ENCODE measurements at places on chromosomes 12 and 14.

DNA sequence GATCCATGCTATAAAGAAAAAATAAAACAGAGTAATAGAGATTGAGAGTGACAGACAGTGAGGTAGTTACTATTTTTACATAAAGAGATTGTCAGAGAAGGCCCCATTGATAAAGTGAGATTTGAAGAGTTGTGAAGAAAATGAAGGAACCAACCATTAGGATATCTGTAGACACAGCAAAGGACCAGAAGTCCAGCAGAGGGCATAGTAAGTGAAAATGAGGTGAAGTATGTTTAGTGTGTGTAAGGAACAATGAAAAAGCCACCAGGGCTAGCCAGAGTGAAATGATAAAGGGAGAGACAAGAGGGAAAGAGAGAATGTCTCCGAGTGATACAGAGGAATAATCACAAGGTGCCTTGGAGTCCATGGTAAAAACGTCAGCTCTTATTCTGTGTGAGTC lies 411.0 kb downstream of the NELL2 start:
- H3K4me3 ChIP-seq, result no peak overlapping the region
- H3K27me3 ChIP-seq, result no peaks in the 10 kb centered on the region
- H3K4me1 ChIP-seq, result no peaks in the 10 kb centered on the region

- no peaks in the 10 kb centered on the region for H3K36me3 ChIP-seq
- H3K4me1 ChIP-seq, result peaks cover 68% of the 10 kb centered on the region
- no peak for DNase-seq
- H3K4me3 ChIP-seq, result no peak overlapping the region
Measured at GRCh38 chr14:68214431-68214830, 394.9 kb downstream of the RAD51B start.

DNA sequence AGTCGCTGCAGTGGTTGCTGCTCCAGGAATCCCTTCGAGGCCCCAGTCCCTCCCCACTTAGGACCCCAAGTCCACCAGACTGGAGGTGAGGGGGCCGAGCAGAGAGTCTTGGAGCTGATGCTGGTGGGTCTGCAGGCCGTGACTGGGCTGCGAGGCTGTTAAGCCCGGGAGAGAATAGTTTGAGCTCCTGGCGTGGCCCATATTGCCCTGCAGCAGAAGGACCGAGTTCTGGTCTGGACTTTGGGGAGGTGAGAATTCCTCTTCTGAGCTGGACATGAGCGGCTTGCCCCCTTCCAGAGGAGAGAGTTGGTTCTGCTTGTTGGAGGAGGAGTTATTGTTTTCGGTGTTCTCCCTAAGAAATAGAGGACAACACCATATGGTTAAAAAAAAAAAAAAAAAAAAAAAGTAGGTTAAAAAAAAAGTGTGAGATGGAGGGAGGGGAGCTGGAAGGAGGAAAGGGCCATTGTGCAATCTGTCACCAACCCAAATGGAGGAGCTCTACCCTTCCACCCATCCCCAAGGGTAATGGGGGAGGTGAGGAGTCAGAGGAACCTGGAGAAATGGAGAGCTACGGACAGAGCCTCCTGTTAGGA lies 3.0 kb downstream of the SIX1 start:
- H3K27me3 ChIP-seq, result peaks cover 33% of the 10 kb centered on the region
- no peak for DNase-seq
- H3K4me3 ChIP-seq, result no peak overlapping the region
- H3K36me3 ChIP-seq, result no peaks in the 10 kb centered on the region
- H3K27ac ChIP-seq, result no peak overlapping the region

GRCh38 chr12:24895612-24896011 lies 53.3 kb downstream of the BCAT1 start:
- no peaks in the 10 kb centered on the region for H3K36me3 ChIP-seq
- H3K27ac ChIP-seq, result no peak overlapping the region
- no peak for DNase-seq
- no peaks in the 10 kb centered on the region for H3K4me1 ChIP-seq

DNA sequence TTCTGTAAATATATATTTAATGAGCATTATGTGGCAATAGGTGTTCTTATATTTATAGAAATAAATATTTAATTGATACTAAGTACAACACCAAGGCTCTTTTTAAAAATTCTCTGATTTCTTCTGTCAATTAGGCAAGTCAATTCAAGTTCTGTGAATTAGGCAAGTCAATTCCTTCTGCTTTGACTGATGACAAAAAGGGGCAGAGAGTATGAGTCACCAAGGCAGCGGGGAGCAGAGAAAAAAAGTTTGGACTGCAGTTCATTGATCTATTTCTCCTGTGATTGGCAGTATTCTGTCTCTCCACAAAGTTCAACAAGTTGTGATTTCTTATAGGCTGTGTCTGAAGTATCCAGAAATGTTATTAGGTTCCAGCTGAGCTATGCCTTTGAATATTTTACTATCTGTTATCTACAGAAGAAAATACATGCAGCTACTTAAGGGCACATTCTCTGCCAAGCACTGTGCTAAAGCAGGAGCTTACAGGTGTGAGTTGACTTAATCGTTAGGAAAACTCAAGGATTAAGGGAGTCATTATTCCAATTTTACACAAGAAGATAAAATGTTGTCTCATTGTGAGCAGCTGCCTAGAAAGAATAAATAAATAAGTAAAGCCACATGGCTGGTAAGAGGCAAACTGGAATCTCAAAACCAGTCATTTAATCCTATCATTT lies 206.4 kb upstream of the ALG10B start:
- no peak overlapping the region for H3K4me3 ChIP-seq
- no peaks in the 10 kb centered on the region for H3K27me3 ChIP-seq
- no peak for DNase-seq
- H3K36me3 ChIP-seq, result no peaks in the 10 kb centered on the region
- no peak overlapping the region for H3K27ac ChIP-seq

DNA sequence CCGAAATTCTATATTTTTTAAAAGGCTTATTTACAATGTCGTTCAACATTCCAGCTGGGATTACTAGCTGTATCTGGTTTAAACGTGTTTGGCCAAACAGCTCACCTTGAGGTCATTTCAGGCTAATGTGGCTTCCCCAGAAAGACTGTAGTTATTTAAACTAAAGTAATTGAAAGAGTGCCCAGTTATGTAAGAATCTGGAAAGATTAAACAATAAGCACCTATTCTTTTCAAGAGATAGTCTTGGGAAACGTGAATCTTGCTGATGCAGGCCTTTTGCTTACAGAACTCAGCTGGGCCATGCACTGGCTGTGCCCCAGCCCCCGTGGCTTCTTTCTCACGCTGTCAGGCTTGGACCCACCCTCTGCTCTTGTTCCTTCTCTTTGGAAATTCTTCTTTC lies 24.4 kb downstream of the GLRX5 start:
- no peaks in the 10 kb centered on the region for H3K36me3 ChIP-seq
- no peak for DNase-seq
- H3K4me1 ChIP-seq, result peaks cover 3% of the 10 kb centered on the region
- H3K27ac ChIP-seq, result no peak overlapping the region
- no peaks in the 10 kb centered on the region for H3K27me3 ChIP-seq
- H3K4me3 ChIP-seq, result no peak overlapping the region

GRCh38 chr12:122908915-122909314 lies 13.0 kb upstream of the VPS37B start:
- no peaks in the 10 kb centered on the region for H3K27me3 ChIP-seq
- no peak overlapping the region for H3K27ac ChIP-seq
- H3K36me3 ChIP-seq, result no peaks in the 10 kb centered on the region
- no peaks in the 10 kb centered on the region for H3K4me1 ChIP-seq
- no peak for DNase-seq

DNA sequence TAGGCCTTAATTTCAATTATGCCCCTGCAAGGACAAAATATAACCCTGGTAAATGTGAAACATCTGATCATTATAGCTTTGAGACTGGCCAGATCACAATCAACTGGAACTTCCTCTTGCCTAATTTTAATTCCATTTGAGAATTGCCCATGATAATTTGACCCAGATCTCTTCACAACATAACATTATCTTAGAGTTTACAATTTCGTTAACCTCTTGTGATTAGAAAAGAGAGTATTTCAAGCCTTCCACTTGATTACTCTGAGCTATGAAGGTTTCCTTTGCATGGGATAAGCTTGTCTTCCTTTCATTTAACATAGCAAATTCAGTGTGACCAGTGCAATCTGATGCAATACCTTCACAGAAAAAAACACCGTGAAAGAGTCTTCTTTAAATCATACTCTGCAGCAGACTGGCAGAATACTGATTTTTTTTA lies 143.6 kb downstream of the DUSP6 start:
- no peaks in the 10 kb centered on the region for H3K36me3 ChIP-seq
- DNase-seq, result no peak
- peaks cover 9% of the 10 kb centered on the region for H3K4me1 ChIP-seq

- peak overlapping the region; percentile 38 for H3K4me3 ChIP-seq
- H3K27me3 ChIP-seq, result no peaks in the 10 kb centered on the region
- peaks cover 9% of the 10 kb centered on the region for H3K4me1 ChIP-seq
- no peak for DNase-seq
- peak overlapping the region; percentile 3 for H3K27ac ChIP-seq
Measured at GRCh38 chr14:73269729-73270531, 32.6 kb downstream of the PAPLN start.

- no peaks in the 10 kb centered on the region for H3K36me3 ChIP-seq
- no peak overlapping the region for H3K4me3 ChIP-seq
- H3K27ac ChIP-seq, result no peak overlapping the region
- DNase-seq, result no peak
- H3K27me3 ChIP-seq, result no peaks in the 10 kb centered on the region
Measured at GRCh38 chr14:101235335-101236103, 325.8 kb upstream of the DIO3 start.

GRCh38 chr14:66037361-66037760 lies 448.8 kb upstream of the CCDC196 start:
- no peak for DNase-seq
- peaks cover 10% of the 10 kb centered on the region for H3K4me1 ChIP-seq
- no peaks in the 10 kb centered on the region for H3K27me3 ChIP-seq
- no peak overlapping the region for H3K27ac ChIP-seq
- no peak overlapping the region for H3K4me3 ChIP-seq

- H3K27ac ChIP-seq, result no peak overlapping the region
- no peaks in the 10 kb centered on the region for H3K27me3 ChIP-seq
Measured at GRCh38 chr12:131051155-131051473, 97.4 kb downstream of the ADGRD1 start.

DNA sequence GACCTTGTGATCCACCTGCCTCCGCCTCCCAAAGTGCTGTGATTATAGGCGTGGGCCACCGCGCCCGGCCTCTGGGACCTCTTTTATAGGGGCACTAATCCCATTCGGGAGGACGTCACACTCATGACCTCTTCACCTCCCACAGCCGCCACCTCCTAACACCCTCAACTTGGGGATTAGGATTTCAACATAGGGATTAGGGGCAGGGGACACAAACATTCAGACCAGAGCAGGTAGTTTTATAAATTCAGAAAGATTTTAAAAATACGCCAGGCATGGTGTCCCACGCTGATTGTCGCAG lies 49.4 kb downstream of the TPCN1 start:
- H3K4me1 ChIP-seq, result peaks cover 25% of the 10 kb centered on the region
- peak overlapping the region; percentile 84 for H3K27ac ChIP-seq
- no peaks in the 10 kb centered on the region for H3K27me3 ChIP-seq
- no peak for DNase-seq

DNA sequence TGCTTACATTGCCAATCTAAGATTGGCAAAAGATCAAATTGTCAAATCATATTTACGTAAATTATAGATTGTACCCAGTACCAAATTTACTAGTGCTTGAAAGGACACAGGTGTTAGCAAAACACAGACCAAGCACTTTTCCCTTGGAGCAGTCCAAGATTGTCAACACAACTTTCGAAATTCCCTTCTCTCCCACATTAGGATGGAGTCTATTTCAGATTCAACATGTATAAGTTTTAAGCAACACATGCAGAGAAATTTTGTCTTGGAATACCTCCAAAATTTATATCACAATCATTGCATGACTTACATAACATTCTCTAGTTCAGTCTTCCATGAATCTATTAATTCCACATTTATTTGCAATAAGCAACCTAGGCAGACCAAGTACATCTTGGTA lies 74.9 kb upstream of the SLCO1C1 start:
- no peak overlapping the region for H3K4me3 ChIP-seq
- no peaks in the 10 kb centered on the region for H3K36me3 ChIP-seq
- H3K27me3 ChIP-seq, result no peaks in the 10 kb centered on the region
- DNase-seq, result no peak

DNA sequence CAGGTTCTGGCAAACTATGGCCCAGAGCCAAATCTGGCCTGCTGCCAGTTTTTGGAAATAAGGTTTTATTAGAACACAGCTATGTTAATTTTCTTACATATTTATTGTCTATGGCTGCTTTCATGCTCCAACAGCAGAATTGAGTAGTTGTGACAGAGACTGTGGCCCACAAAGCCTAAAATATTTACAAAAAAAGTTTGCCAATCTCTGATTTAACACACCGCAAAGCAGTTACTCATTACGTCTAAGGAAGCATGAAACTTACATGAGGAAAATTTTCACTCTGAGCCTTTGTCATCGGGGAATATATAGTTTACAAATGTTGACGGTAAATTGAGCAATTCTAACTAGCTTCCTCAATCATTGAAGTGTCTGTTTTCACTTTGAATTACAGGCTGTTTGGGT lies 96.5 kb downstream of the UNC79 start:
- H3K27ac ChIP-seq, result no peak overlapping the region
- H3K36me3 ChIP-seq, result no peaks in the 10 kb centered on the region
- no peak for DNase-seq
- H3K4me1 ChIP-seq, result no peaks in the 10 kb centered on the region
- H3K27me3 ChIP-seq, result no peaks in the 10 kb centered on the region

- H3K27ac ChIP-seq, result no peak overlapping the region
- H3K4me1 ChIP-seq, result no peaks in the 10 kb centered on the region
- H3K27me3 ChIP-seq, result no peaks in the 10 kb centered on the region
- DNase-seq, result no peak
- no peak overlapping the region for H3K4me3 ChIP-seq
- H3K36me3 ChIP-seq, result no peaks in the 10 kb centered on the region
Measured at GRCh38 chr12:40451661-40452060, 226.9 kb downstream of the LRRK2 start.

- H3K4me1 ChIP-seq, result no peaks in the 10 kb centered on the region
- no peaks in the 10 kb centered on the region for H3K36me3 ChIP-seq
- no peak overlapping the region for H3K27ac ChIP-seq
- H3K4me3 ChIP-seq, result no peak overlapping the region
Measured at GRCh38 chr12:113500782-113501311, 29.2 kb upstream of the LHX5 start.

GRCh38 chr14:64554556-64554955 lies 4.8 kb downstream of the PPP1R36 start:
- H3K27me3 ChIP-seq, result no peaks in the 10 kb centered on the region
- no peak overlapping the region for H3K27ac ChIP-seq
- H3K36me3 ChIP-seq, result no peaks in the 10 kb centered on the region
- no peak overlapping the region for H3K4me3 ChIP-seq
- no peak for DNase-seq

- H3K27me3 ChIP-seq, result no peaks in the 10 kb centered on the region
- no peak overlapping the region for H3K4me3 ChIP-seq
- H3K4me1 ChIP-seq, result no peaks in the 10 kb centered on the region
- H3K27ac ChIP-seq, result no peak overlapping the region
Measured at GRCh38 chr12:15536446-15536845, 214.1 kb downstream of the PTPRO start.

DNA sequence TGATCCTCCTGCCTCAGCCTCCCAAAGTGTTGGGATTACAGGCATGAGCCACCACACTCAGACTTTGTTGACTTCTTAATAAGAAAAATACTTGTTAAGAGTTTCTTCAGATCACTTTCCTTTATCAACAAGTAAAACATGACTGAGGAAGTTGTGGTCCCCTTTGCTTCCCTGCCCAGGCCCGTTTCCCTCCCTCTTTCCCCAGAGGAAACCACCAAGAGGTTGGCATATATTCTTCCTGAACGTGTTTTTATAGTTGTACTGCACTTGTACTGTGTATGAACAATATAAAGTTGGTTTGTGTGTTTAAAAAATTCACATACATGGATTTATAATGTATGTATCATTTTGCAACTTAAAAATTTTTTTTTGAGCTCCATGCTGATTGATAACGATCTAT lies 28.4 kb downstream of the PTPN11 start:
- no peak overlapping the region for H3K4me3 ChIP-seq
- peaks cover 36% of the 10 kb centered on the region for H3K36me3 ChIP-seq
- no peak for DNase-seq
- H3K27me3 ChIP-seq, result no peaks in the 10 kb centered on the region
- H3K27ac ChIP-seq, result no peak overlapping the region
- no peaks in the 10 kb centered on the region for H3K4me1 ChIP-seq

Data from vagina (tissue), 2 donors.